Urinary bladder (tissue), 4 donors: ENCODE measurements at places on chromosomes 7 and 10. TPM values are rescaled to one million over a fixed set of nuclear protein-coding genes. Genes with fewer than 3 reads are reported as not detected.

IFIT1B gene
- 2.2 TPM for total RNA-seq

DNAH11 gene
- total RNA-seq, result 0.32 TPM

SUN3 gene
- not detected for total RNA-seq

CARD11 gene
- 5.0 TPM for total RNA-seq

ANKRD30A gene
- total RNA-seq, result not detected

GDI2 gene
- total RNA-seq, result 385 TPM

TUBAL3 gene
- total RNA-seq, result 0.16 TPM

NEUROD6 gene
- not detected for total RNA-seq

ING3 gene
- total RNA-seq, result 38.2 TPM

PTPRZ1 gene
- total RNA-seq, result 13.9 TPM

HIPK2 gene
- total RNA-seq, result 9.8 TPM

HOXA13 gene
- 43.2 TPM for total RNA-seq

SUFU gene
- 8.1 TPM for total RNA-seq

GPR141 gene
- total RNA-seq, result 3.1 TPM
